ENCODE measurements at places on chromosomes 3 and 15.
A peak's percentile ranks its signal among the peaks of the same experiment; 100 is the strongest.

- DNase-seq: no peak
These were observed 32.7 kb downstream of the IQSEC1 start for GRCh38 chr3:13040361-13041074.

GRCh38 chr3:161548301-161548700 is 51.7 kb downstream of the OTOL1 start:
- DNase-seq: no peak

GRCh38 chr3:194277104-194277785 is 73.9 kb downstream of the CPN2 start:
- no peak for DNase-seq

DNA sequence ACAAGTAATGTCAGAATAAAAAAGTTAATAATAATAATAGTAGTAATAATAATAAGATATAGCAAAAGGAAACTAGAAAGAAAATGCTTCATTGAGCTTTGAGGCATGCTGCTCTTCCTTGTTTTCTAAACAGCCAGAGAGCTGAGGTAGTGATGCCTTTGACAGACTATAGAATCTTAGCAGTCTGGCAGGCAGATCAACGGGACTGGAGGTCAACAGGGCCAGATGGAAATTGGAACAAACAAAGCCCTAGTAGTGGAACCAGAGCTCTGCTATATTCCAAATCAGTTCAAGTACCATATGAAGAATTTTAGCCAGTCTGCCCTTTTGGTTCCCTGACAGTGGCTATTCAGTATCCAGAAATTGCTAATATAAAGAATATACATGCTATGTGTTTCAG is 278.6 kb downstream of the NLGN1 start:
- DNase-seq: no peak

- no peak for DNase-seq
These were observed 12.1 kb upstream of the WDR5B start for GRCh38 chr3:122427857-122428471.

GRCh38 chr15:25180606-25181292 is 226.0 kb downstream of the SNRPN start:
- DNase-seq: no peak

- no peak for DNase-seq
These were observed 106.6 kb upstream of the ALDH1A3 start for GRCh38 chr15:100772892-100773520.

DNA sequence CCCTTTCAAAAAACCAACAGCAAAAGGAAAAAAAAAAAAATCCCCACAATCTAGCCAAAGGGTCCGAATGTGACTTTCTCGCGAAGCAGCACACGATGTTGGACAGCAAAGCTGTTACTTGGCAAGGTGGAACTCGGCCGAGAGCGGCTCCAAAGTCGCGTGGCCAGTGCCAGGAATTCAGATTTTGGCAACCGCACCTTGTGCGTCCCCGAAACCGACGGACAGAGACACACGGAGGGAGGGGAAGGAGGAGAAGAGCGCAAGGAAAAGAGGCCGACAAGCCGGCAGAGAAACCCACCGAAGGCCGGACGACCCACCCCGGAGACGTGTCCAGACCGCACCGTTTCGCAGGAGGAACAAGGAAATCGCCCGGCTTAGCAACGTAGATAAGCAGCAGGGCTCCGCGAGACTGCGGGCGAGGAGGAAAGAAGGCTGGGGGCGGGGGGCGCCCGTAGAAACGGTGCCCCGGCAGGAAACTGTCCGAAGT is 517.3 kb downstream of the MECOM start:
- DNase-seq: peak; percentile 51

Measured in NCI-H2107 (cell line).